ENCODE measurements at places on chromosomes 16 and 17. TPM values are rescaled to one million over a fixed set of nuclear protein-coding genes. Genes with fewer than 3 reads are reported as not detected.

Gene HP
- not detected for total RNA-seq

Gene CX3CL1
- total RNA-seq: under 0.01 TPM

Gene RPL27
- total RNA-seq: 811 TPM

Gene CPHXL2
- not detected for total RNA-seq

Gene TMC6
- total RNA-seq: 78.7 TPM

Gene MT4
- not detected for total RNA-seq

Gene DHRS7C
- total RNA-seq: not detected

Gene KCTD19
- total RNA-seq: not detected

Gene ITGB3
- total RNA-seq: 0.34 TPM

Gene FBXW10
- 0.14 TPM for total RNA-seq

Gene MYH1
- not detected for total RNA-seq

Gene CCL7
- not detected for total RNA-seq

Gene ABI3
- total RNA-seq: 0.14 TPM

Gene CACNG4
- 0.07 TPM for total RNA-seq

Gene CPNE7
- 3.1 TPM for total RNA-seq

Gene KRT36
- total RNA-seq: not detected

Gene NRN1L
- total RNA-seq: 0.21 TPM

Gene PSMC3IP
- total RNA-seq: 1.4 TPM

Gene MTSS2
- 73.8 TPM for total RNA-seq

Gene CDH15
- total RNA-seq: 0.34 TPM

Gene CDT1
- total RNA-seq: 0.14 TPM

Gene RRAD
- 3.1 TPM for total RNA-seq

Gene NPLOC4
- total RNA-seq: 59.5 TPM

Gene THUMPD1
- 162 TPM for total RNA-seq

Gene KRT35
- not detected for total RNA-seq

Gene LDHD
- total RNA-seq: 0.68 TPM

Gene SPATA22
- not detected for total RNA-seq

Gene SEZ6
- total RNA-seq: not detected

Gene MFAP4
- total RNA-seq: not detected

Gene ODAD4
- total RNA-seq: under 0.01 TPM

Measured in nasal cavity respiratory epithelium epithelial cell of viscerocranial mucosa (primary cell).